ENCODE measurements at places on chromosomes 6 and 20. TPM values are rescaled to one million over a fixed set of nuclear protein-coding genes. Genes with fewer than 3 reads are reported as not detected.

- no peak for DNase-seq
Observed at GRCh38 chr6:117311310-117311709, 46.0 kb downstream of the VGLL2 start.

Gene FOXC1
- total RNA-seq = 16.8 TPM

- no peak for DNase-seq
Observed at GRCh38 chr6:110191477-110191876, 11.2 kb downstream of the CDC40 start.

DNA sequence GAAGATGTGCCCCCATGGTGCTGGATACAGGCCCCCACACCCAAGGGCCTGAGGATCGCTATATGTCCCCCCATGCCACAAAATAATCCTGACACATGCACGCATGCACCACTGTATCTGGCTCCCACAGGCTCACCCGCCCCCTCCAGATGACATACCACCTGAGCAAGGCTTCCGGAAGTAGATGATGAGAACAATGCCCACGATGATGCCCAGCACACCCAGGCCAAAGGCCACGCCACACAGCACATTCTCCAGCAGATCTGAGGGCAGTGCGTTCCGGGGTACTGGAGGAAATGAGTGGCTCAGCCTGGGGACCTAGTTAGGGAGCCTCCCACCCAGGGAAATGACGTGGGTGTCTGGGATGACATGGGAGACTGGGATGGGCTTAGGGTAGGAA, 3.8 kb downstream of the HLA-DMA start:
- no peak for DNase-seq

Measured in MCF 10A (cell line).